ENCODE measurements at places on chromosomes 1 and 21.

- DNase-seq: no peak
These were observed 9.5 kb downstream of the ATP6V1G3 start for GRCh38 chr1:198530953-198531352.

- DNase-seq: no peak
These were observed 66.3 kb upstream of the COG2 start for GRCh38 chr1:230575886-230576500.

DNA sequence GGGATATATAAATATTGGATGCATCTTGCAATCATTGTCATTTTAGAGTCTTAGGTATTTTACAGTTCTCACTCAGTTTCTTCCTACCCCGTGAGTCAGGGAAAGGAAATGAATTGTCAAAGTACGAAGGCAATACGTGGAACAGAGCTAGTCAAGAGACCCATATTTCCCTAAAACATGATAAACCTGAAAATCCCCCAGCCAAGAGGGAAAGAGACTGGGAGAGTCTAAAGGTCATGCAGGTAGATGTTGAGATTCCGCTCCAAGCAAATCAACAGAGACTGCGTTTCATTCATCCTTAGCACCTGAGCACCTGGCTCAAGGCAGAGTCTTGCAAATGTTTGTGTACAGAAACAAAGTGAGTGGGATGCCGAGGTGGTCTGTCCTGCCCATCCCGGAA is 58.0 kb downstream of the SH3GLB1 start:
- DNase-seq: no peak

GRCh38 chr1:10257851-10258250 is 47.5 kb downstream of the KIF1B start:
- DNase-seq: peak; percentile 37

DNA sequence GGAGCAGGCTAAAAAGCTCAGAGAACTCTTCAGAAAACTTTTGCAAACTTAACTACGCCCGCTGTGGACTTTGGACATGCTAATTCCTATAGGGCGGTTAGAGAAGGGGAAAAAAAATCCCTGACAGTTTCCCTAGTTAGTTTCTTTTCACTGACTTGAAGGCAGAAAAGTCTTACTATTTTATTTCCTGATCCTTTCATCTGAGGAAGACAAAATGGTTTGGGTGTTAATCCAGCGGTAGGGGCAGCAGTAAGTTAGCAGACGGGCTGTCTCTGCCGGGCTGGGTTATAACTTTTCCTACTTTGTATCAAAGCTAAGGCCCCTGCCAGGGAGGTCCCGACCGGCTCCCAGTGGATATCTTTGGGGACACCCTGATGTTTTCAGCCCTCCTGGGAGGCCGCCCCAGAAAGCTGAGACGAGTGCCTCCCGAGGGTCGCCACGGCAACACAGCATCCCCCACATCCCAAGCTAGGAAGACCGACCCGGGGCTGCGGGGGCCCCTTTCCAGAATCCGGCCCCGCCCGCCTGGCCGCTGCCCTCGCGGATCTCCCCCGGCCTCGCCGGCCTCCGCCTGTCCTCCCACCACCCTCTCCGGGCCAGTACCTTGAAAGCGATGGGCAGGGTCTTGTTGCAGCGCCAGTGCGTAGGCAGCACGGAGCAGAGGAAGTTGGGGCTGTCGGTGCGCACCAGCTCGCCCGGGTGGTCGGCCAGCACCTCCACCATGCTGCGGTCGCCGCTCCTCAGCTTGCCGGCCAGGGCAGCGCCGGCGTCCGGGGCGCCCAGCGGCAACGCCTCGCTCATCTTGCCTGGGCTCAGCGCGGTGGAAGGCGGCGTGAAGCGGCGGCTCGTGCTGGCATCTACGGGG is 162.6 kb downstream of the RUNX1 start:
- DNase-seq: peak; percentile 45

GRCh38 chr1:113786069-113786468 is 26.2 kb downstream of the RSBN1 start:
- DNase-seq: no peak

DNA sequence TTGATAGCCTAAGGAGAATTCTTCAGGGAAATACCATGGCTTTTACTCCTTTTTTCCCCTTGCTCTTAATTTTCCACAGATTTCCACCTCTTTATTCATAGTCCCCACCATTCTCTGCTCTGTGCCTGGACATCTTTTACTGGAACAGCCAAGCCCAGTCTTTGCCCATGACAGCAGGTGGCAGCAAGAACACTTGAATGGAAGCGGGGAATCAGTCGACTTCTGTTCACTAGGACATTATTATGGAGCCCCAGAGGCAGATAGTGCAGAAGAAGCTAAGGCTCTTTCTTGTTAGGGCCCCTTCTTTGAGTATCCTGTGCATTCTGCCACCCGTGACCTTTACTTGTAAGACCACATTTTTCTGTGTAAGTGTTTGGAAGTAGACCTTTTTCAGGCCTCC is 6.3 kb downstream of the OR14I1 start:
- no peak for DNase-seq

- no peak for DNase-seq
These were observed 170.7 kb downstream of the DHRS3 start for GRCh38 chr1:12447307-12447706.

GRCh38 chr1:186235696-186236095 is 139.4 kb downstream of the TPR start:
- no peak for DNase-seq

GRCh38 chr1:93625582-93626327 is 55.9 kb downstream of the BCAR3 start:
- DNase-seq: peak; percentile 73
